ENCODE measurements at places on chromosomes 16 and 17.

DNA sequence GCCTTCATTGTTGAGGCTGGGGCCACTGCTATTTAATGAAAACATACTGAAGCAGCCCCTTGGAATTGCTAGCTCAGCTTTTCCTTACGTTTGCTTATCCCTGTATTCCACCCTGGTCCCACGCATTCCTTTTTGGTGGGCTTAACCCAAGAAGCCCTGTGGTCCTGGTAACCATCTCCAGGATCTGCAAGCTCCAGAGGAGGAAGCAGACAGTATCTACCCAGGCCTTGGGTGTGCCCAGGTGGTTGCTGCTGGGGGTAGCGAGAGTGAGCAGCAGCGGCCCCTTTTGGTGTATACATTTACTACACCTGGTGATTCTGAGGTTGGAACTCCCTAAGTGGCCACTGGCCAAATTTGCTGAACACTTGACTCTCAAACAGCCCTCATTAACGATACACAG lies 97.7 kb downstream of the CBLN1 start:
- no peak for DNase-seq

DNA sequence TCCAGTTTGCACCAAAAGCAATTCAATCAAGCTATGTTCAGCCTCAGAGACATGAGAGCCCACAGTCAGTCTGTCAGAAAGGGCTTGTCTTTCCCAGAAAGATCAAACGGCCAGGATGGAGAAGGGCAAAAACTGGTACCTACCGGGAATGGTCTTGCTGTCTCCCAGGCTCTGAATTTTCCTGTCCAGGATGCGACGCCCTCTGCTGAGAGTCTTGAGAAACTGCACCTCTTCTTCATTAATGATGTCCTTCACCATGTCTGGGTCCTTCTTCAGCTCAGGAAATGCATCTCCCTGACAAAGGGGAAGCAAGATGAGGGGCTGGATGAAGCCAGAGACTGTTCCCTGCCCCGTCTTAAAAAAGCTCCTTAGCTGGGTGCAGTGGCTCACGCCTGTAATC lies 15.8 kb upstream of the EXOSC6 start:
- peak; percentile 63 for DNase-seq

GRCh38 chr17:34218748-34219147 lies 36.3 kb upstream of the CCL2 start:
- DNase-seq: no peak

GRCh38 chr17:81489998-81490992 lies 22.3 kb downstream of the ACTG1 start:
- DNase-seq: no peak

GRCh38 chr16:88527186-88527936 lies 42.8 kb upstream of the ZC3H18 start:
- peak; percentile 79 for DNase-seq

GRCh38 chr17:565521-565920 lies 149.1 kb downstream of the VPS53 start:
- DNase-seq: no peak

- DNase-seq: peak; percentile 24
Measured at GRCh38 chr16:77289331-77289809, 90.2 kb downstream of the SYCE1L start.

DNA sequence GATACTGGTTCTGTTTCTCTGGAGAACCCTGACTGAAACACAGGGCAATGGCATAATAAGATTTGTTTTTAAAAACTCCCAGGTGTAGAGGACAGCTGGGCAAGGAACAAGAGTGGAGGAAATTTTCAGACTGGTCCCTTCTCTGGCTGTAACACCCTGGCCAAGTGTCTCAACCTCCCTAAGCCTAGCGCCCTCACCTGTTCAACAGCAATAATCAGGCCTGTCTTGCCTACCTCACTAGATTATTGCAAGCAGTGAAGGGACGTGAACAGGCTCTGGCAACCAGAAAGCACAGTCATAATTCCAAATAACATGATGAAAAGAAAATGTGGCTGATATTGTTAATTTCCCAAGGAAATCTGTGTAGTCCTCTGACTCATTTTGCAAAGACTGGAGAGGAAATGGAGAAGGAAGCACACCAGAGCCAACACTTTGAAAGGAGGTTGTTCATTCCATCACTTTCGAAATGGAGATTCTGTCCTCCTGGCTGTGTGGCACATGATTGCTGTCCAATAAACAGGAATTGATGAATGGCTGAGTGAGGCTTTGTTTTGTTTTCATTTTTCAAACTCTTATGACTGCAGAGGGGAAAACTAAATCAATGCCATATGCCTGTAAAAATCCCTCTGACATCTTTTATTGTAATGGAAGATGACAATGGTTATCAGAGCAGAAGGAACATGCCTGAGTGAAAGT lies 87.5 kb upstream of the HLF start:
- DNase-seq: peak; percentile 27

- DNase-seq: no peak
Measured at GRCh38 chr16:57271867-57272495, 12.5 kb downstream of the PLLP start.

Measured in AG08395 (cell line).